ENCODE measurements at places on chromosomes 12 and 14. TPM values are rescaled to one million over a fixed set of nuclear protein-coding genes. Genes with fewer than 3 reads are reported as not detected.
A peak's percentile ranks its signal among the peaks of the same experiment; 100 is the strongest.

CD27 gene
- total RNA-seq, result not detected

DNA sequence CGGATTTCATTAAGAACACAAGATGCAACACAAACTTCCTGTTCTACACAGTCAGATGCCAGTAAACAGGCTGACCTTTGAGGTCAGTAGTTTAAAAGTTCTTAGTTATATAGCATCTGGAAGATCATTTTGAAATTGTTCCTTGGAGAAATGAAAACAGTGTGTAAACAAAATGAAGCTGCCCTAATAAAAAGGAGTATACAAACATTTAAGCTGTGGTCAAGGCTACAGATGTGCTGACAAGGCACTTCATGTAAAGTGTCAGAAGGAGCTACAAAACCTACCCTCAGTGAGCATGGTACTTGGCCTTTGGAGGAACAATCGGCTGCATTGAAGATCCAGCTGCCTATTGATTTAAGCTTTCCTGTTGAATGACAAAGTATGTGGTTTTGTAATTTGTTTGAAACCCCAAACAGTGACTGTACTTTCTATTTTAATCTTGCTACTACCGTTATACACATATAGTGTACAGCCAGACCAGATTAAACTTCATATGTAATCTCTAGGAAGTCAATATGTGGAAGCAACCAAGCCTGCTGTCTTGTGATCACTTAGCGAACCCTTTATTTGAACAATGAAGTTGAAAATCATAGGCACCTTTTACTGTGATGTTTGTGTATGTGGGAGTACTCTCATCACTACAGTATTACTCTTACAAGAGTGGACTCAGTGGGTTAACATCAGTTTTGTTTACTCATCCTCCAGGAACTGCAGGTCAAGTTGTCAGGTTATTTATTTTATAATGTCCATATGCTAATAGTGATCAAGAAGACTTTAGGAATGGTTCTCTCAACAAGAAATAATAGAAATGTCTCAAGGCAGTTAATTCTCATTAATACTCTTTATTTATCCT lies 13.5 kb downstream of the PTGER2 start:
- DNase-seq, result no peak

DNA sequence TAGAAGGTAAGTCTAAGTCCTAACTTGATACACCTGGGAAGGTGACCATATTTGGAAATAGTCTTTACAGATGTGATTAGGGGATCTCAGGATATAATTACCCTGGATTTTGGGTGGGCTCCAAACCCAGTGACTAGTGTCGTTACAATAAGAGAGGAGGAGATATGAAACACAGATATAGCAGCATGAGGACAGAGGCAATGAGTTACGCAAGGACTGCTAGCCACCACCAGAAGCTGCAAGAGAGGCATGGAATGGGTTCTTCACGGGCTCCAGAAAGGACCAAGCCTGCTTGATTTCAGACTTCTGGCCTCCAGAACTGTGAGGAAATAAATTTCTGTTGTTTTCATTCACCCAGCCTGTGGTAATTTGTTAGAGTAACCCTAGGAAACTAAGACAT lies 28.6 kb downstream of the FGFR1OP2 start:
- no peak for DNase-seq

GRCh38 chr14:24846261-24846660 lies 203.7 kb downstream of the STXBP6 start:
- no peak for DNase-seq

- DNase-seq, result no peak
These were observed 20.2 kb downstream of the FGD4 start for GRCh38 chr12:32419520-32419960.

- no peak for DNase-seq
These were observed 418.6 kb downstream of the SLC16A7 start for GRCh38 chr12:60014436-60014835.

DNA sequence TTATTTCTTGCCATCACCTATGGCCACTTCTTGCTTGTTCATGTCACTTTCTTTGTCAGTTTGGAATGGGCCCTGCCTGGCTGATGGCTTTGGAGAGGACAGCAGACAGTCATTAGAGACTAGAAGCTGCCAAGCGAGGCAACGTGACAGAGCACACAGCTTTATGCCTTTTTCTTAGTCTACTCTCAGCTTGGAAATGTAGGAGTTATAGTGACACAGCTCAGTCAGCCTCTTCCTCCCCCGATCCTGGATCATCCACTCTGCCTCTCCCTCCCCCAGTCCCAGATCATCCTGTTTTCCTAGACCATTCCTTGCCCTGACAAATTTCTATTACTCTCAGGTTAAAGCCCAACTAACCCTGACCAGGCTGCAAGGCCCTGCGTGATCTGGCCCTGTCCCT lies 26.6 kb downstream of the ETV6 start:
- DNase-seq, result peak; percentile 7

GRCh38 chr12:125271892-125272291 lies 206.7 kb downstream of the AACS start:
- DNase-seq, result no peak

DNA sequence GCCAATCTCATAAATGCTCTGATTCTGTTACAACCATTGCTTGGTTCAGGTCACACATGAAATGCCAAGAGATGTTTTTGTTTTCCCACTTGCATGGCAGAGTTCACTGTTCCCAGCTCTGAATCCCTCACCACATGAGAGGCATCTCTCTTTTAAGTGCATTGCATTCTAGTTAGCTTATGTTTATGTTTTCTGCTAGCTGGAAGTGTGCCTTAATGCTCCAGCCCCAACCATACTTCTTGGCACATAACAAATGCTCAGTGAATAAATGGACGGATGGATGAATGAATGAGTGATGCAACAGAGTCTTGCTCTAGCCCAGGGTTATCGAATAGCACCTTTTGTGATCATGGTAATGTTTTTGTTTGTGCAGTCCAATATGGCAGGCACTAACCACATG lies 197.3 kb downstream of the PPM1H start:
- DNase-seq, result no peak

DNA sequence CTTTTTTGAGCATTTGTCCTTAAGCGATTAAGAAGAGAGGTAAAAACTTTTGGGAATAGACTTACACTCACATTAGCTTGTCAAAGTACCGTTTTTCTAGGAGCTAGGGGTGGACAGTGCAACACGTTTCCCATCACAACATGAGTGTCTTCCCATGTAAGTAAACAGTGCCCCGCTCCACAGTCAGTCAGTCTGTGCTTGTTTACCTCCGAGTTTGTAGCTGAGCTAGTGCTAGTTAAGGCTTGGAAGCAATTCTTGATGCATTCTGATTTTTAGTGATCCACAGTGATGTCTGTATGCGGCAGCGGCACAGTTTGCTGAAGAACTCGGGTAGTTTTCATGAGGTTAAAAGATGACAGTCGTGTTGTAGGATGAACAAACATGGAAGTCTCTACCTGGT lies 941 bp downstream of the ZDHHC17 start:
- DNase-seq, result peak; percentile 36

DNA sequence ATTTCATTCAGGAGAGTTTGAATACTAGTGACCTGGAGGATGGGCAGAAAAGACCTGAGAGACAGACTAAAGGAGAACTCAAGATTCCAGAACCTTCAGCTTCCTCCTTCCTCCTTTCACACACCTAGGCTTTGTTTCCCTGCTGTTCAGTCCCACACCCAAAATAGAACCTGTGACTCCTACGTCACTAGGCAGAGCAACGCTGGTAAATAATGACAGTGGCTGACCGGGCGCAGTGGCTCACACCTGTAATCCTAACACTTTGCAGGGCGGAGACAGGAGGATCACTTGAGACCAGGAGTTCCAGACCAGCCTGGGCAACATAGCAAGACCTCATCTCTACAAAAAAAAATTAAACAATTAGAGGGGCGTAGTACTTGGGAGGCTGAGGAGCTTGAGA lies 166.4 kb upstream of the FKBP4 start:
- DNase-seq, result no peak

DNA sequence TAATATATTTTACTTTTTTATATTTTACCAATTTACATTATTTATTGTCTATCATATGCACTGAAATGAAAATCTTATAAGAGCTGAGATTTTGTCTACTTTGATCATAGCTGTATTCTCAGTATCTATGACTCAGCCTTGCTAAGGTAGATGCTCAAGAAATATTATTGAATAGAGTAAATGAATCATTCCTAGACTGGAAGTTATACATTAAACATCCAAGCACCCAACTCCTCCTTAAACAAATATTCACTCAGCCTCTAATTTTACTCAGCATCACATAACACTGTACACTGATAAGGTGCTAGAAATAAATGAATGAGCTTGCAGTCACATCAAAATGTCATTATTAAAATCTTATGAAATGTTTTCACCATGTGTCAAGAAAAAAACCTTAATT lies 1424.9 kb downstream of the LRFN5 start:
- DNase-seq, result no peak

DNA sequence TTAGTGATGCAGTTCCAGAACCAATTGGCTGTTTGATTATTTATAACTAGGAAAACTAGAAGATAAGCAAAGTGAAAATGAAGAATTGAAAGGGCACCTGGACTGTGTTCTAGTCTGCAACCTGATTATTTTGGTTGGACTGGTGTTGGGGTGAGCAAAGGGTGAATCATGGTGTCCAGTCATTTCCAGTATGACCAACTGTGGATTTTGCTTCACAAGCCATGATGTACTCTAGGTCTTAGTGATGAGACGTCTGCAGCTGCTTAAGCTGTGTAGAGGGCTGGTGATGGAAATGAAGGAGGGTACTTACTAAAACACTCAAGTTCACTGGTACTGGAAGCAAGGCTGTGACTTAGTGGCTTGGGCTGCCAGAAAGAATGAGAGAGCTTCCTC lies 193.2 kb upstream of the FRMD6 start:
- no peak for DNase-seq

- DNase-seq, result no peak
These were observed 704.3 kb upstream of the FLRT2 start for GRCh38 chr14:84825481-84826251.

AMHR2 gene
- total RNA-seq, result not detected

NKX2-8 gene
- total RNA-seq, result not detected

DNA sequence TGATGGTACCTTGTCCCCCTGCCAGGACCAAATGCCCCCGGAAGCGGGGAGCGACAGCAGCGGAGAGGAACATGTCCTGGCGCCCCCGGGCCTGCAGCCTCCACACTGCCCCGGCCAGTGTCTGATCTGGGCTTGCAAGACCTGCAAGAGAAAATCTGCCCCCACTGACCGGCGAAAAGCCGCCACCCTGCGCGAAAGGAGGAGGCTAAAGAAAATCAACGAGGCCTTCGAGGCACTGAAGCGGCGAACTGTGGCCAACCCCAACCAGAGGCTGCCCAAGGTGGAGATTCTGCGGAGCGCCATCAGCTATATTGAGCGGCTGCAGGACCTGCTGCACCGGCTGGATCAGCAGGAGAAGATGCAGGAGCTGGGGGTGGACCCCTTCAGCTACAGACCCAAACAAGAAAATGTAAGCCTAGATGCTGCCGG lies 410 bp downstream of the MYF6 start:
- no peak for DNase-seq

Measured in dermis microvascular lymphatic vessel endothelial cell (primary cell).